SIG-M5 (cell line): ENCODE measurements at places on chromosomes 1 and 21.

DNA sequence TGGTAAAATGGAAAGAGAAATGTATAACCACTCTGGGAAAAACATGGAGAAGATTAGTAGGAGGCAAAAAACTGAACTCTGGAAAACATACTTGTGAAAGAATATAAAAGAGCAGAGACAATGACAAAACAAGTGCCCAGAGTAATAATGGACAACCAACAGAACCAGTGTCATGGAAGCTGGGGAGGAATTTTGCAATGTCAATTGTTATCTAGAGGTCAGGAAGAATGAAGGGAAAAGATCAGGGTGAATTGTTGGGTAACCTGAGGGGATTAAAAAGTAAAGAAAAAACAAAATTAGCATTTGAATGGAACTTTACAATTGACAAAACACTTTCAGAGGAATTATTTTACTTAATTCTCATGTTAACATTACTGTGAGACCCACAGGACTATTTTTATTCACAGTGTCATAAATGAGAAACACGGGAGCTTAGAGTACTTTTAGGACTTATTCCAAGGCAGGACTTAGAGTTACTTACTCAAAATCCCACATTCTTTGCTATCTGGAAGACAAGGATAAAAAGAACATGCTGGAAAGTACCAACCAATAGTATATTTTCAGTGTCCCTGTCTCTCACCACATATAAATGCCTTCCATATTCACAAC is 19.5 kb downstream of the JAM2 start:
- no peak for DNase-seq

DNA sequence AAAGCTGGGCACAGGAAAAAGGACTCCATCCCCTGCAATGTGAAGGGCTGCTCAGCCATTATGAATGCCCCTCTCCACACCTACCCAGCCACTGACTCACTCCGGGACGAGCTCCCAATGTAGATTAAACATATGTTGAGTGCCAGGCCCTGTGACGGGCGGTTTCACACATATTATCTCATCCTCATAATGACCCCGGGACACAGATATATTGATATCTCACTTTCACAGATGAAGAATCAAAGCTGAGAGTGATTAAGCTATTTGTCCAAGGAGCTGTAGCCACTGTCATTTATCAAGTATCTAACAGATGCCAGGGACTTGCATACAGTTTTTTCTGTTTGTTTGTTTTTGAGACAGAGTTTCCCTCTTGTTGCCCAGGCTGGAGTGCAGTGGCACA is 35.0 kb upstream of the SLC30A1 start:
- DNase-seq, result no peak

GRCh38 chr1:227541796-227542152 is 21.6 kb upstream of the ZNF678 start:
- DNase-seq, result no peak

DNA sequence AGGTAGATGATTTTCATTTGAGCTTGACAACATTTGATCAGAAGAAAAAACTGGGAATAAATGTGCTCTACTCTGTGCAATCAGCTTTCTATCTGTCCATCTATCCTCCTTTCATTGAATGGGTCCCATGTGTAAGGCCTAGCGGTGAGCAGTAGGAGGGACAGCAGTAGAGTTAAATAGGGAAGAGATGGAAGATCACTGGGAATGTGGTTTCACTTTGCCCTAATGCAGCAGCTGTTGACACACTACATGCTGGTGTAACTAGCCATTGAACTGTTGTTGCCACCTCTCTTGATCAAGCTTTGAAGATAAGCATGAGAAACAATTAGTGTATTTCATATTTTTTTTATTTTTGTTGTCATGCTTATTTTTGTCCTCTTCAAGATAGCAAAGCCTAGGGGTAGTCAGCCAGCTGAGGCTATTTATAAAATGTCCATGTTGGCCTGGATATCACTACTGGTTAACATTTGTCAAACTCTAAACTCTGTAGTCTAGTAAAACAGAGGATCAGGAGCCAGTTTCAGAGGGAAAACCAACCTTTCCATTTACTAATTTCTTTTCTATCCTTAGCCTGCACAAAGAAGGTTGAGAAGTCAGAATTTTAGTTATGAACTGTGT is 41.9 kb downstream of the CACNA1E start:
- no peak for DNase-seq

GRCh38 chr1:201126832-201127754 is at the start of gene ASCL5:
Gene ASCL5, minus strand, starts transcription at chr1:201127184. Its CDS starts 11,812 bp downstream, at chr1:201115372.
- no peak for DNase-seq

- no peak for DNase-seq
Observed at GRCh38 chr1:11339346-11340232, 66.6 kb downstream of the UBIAD1 start.

DNA sequence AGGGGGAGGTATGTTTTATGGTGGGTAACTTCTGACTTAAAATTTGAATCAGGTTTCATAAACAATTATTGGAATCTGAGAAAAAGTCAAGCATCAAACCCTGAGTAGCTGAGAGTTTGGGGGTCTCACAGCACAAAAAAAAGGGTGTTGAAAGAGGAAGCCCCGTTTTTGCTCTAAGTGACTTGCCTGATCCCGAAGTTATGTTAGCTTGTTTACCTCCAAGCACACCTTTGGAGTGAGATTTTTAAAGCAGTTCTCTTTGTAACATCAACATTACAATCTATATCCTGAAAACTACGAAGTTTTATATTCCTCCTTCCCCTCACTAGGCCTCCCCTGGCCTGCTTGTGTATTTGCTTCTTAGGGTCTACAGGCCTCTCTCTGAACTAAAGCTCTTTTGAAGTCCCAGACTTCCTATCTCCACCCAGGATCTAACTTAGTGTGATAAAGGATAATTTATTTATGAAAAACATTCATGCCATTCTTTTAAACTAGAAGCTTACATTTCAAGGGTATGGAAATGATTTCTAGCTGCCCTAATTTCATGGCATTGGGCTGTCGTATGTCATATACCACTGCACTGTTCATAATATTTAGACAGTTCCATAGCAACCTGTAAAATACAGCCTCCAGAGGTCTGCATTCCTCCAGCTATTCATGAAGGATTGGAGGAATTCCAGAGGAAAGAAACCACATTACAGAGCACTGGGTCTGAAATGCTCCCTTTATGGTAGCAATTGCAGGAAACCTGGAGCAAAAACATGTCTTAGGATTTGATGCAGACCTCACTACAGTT is 36.1 kb upstream of the RGS1 start:
- DNase-seq, result no peak

DNA sequence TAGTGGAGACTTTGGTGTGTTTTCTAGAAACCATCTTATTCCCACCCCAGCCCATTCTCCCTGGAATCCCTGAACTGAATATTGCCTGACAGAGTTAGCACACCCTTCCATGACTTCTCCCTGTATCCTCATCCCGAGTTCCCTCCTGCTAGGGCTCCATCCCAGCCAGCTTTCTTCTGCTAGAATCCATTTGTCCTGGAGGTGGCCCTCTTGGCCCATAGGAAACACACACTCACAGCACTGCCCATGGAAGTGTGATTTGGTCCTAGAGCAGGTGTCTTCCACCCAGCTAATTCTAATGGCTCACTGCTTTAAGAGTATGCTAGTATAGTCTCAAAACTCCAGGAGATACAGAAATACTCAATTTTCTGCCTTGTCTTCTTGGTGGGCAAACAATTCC is 4.1 kb downstream of the KRTAP15-1 start:
- DNase-seq, result no peak

DNA sequence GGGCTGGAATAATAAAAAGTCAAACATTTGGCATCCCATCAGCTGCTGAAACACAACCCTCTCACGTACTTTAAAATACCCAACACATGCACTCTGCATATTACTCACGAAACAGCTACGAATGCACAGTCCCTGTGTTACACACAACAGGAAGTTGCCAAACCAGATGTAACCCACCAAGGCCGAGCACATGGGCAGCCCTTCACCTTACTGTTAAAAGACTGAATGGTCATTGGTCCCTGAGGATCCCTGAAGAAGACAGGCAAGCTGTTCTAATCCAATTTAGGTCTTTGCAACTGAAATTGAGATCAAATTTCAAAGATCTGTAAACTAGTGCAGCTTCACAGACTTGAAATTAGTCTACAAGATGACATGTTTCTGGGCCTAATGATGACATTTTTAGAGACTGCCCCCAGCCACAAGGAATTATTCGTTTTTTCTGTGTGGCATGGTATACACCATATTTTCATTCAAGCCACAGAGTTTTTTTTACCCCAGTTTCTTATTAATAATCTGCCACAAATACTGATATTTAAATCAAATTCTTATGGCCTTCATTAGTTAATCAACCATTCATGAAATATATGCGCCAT is 25.6 kb upstream of the IER5 start:
- DNase-seq, result peak; percentile 54

DNA sequence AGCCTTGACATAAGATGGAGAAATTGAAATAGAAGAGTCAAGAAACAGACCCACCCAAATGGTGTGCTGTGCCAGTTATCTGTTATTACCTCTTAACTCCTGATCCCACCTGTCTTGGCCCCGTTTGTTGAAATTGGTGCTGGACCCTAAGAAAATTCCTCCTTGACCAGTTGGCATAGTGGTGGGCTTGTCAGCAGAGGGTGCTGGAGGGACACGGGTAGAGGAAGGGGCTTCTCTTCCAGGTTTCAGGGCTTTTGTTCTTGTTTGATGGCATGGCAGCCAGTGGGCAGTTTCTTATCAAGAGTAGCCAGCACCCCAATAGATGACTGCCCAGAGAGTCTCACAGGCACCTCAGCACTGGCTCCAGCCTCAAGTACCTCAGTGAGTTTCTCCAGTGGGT is 51.6 kb downstream of the PCBP3 start:
- DNase-seq, result no peak

DNA sequence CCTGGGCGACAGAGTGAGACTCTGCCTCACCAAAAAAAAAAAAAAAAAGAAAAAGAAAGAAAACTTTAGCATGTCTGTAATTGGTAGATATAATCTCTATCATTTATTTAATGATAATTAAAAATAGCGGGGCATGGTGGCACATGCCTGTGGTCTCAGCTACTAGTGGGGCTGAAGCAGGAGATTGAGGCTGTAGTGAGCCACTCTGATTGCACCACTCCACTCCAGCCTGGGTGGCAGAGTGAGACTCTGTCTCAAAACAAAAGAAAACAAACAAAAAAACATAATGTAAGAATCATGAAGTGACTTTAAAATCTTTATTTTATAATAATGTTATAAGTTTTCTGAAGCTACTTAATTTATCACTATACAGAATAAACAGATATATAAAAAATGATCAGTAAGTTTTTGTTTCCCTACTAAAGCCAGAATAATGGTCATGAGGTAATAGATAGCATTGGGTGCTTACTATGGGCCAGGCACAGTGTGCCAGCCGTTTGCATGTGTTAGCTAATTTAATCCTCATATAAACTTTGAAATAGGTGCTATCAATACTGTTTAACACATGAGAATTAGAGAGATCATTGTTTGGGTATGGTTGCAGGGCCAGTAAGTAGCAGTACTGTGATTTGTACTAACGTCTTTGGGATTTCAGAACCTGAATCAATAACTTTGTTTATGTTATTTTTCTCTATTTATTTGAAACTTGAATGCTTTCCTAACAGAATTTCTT is 23.8 kb downstream of the CLIC4 start:
- no peak for DNase-seq

DNA sequence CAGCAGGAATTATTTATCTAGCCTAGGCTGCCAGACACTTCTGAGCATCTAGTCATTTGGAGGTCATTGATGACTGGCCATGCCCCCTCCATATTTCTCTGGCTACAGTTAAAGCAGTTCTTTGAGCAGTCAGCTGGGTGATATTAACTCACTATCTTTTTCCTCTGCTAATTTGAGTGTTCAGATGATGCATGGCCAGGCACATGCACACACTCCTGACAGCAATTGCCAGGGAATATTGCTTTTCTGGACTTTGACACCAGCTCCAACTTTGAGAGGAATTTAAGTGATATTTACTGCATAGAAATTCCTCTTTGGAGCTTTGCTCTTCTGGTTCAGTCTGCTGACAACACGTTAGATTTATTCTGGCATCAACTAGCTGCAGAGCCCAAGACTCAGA is 52.6 kb downstream of the CD247 start:
- DNase-seq, result no peak

- no peak for DNase-seq
Observed at GRCh38 chr1:227424159-227424680, 105.9 kb upstream of the CDC42BPA start.

DNA sequence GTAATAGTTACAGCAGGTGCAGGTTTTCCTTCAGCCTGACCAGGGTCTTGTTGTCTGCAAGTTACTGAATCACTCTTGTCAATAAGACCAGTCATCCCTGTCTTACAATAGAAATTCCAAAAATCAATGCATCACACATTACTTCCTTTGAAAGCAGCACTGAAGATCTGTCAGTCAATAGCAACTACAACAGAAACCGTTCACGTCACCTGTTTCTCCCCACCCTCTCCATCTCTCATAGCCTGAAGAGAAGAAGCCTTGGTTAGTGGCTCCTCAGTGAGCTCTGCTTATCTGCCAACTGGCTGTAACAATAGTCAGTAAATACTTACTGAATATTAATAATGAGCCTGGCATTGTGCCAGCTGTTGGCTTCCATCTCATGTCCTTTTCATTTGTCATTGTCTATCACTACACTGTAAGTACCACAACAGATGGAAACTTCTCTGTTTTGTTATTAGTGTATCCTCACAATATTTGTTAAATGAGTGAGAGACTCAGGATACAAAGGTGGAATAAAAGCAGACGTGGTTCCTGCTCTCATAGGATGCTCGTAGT is 195.2 kb downstream of the S1PR1 start:
- DNase-seq, result no peak

DNA sequence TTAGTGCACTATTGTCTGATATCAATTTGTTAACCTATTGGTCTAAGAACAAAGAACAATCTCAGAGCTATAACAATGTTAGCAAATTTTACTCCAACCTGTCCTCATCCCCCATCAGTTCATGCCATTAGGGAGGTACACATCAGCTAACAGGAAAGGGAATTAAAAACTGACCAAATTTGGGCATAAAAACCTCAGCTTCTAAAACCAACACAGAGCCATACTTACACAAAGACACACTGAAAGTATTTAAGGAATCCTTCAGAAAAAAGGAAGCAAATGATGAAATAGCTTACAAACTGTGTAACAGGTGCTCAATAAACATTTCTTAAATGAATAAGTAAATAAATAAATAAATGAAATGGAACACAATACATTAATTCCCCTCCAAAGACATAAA is 89.2 kb downstream of the TTLL7 start:
- DNase-seq, result no peak
